ENCODE measurements at places on chromosomes 11 and 22.

DNA sequence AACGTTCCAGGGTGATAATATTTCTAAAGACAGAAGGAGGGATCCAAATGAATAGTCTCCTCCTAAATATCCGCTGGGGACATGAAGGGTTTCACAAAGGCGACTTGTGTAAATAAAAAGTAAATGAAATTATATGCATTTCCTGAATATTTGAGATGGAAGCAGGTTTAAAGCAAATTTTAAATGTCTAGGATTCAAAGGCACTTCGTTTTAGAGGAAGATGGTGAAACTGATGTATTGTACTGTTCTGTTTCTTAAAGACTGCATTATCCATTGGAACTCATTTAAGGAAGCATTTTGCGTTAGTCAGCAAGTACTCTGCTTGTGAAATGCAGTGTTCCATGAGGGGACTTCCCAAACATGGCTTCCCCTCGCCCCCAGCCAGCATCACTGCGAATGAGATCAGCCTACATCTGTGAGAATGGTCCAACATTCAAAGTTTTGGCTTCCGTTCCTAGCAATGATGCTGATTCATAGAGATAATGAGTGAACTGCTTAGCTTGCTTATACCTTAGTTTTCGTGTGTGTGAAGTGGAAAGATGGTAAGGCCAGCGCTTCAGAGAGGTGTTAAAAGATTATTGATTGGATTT lies 1.5 kb downstream of the RAB39A start:
- DNase-seq = no peak

- no peak for DNase-seq
Measured at GRCh38 chr22:40040927-40041326, 46.2 kb downstream of the FAM83F start.

DNA sequence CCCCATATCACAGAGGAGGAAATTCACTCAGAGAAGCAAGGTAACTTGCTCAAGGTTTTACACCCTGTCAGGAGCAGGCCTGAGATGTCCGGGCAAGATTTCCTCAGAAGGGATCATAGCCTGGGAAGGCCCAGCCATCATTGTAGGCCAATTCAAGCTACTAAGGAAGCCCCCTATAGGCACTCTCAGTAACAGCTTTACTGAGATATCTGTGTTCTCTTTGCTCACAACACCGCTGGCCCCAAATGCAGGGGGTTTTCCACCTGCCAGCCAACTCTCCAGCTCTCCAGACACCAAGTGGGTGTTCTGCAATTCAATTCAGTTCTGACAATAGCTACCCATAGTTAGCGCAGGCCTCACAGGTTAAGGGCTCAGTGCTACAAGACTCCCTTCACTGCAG lies 84.0 kb downstream of the SLC36A4 start:
- no peak for DNase-seq

DNA sequence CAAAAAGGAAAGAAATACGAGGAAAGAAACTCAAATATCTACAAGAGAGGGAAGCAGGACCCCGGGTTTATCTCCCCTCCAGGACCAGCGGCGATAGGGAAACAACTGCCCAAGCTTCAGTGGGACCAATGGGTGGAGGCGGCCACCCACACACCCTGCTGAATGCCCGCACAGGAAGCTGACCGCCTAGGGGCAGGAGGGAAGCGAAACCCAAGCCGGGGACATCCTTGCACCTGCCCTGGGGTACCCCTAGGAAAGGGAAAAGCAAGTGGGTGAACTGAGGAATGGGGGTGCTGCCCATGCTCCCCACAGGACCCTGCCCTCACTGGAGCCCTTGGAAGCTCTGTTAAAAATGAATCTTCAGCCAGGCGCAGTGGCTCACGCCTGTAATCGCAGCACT lies 27.6 kb upstream of the HMOX1 start:
- no peak for DNase-seq

DNA sequence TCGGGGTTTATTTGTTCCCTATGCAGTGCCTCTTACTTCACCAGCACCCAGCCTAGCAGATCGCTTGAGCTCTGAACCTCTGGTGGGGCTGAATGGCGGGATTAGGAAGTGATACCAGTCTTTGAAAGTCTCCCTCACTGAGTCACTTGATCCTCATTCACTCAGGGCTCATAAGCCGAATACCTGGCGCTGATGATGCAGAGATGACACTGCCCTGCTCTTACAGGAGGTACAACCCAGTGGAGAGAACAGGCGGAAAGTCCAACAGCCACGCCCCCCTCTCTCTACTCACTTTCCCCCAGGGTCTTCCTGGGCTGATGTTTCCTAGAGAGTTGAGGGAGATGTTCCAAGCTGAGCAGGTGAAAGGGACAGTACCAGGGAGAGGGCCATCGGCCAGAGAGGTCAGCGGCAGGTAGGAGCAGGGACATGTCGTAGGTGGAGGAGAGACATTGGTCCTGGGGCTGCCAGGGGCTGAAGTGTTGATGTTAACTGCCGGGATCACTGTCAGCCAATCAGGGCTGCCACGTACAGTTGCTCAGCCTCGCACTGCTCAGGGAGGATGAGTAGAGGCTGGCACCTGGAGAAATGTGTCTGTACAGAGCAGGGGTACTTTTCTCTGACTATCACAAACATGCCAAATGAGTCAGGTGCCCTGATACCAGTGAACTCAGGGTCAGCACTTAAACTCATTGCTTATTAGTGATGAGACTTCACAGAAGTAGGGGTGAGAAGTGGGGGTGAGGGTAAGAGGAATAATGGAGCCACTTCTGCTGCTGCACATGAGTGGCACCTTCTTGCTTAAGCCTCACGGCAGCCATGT lies 9.9 kb upstream of the APOBEC3A start:
- no peak for DNase-seq

DNA sequence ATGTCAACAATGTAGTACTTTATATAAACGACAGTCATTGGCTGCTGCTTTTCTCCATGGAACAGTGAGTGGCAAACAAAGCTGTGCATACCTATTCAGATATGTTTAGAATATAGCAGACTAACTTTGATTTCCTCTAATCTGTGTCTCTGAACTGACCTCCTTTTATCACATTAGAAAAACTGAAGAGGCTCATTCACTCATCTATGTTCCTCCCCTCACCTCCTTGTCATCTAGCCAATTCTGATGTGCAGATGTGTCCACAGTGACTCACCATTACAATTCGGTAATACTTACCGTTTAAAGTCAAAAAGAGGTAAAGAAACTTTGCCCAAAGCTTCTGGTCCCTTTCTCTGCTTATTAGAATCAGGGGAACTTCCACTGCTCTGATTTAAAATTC lies 51.5 kb upstream of the RPS13 start:
- DNase-seq = no peak

- no peak for DNase-seq
Measured at GRCh38 chr11:64870893-64871466, 7.4 kb downstream of the EHD1 start.

DNA sequence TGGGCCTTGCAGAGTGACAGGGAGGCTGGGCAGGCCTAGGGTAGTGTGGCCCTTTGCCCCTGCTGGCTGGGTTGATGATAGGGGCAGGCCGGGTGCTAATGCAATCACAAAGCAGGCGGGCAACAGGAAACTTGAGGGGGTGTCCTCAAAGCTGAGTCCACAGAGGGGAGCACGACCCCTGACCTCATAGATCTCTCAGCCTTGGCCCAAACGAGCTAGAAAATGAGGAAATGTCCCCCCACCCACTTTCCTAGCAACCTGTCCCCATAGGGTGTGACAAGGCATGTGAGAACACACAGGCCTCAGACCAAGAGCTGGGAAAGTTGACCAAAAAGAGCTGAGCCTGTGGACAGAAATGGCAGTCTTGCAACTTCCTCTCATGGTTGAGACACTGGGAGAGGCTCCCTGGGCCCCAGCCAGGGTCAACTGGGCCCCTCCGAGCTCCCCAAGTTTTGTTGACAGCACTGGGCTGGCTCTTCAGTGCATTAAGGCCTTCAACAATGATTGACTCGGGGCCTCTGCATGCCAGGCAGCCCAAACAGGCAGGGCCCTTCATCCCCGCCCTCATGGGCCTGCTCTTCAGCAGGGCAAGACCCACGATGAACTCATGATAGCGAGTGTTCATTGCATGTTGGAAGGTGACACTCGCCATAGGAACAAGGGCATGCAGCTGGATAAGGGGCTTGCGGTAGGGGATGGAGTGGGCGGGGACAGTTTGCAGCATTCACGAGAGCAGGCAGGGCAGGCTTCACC lies 9.8 kb upstream of the SPI1 start:
- DNase-seq = peak; percentile 23

GRCh38 chr11:117884994-117885393 lies 8.5 kb upstream of the FXYD6 start:
- no peak for DNase-seq

DNA sequence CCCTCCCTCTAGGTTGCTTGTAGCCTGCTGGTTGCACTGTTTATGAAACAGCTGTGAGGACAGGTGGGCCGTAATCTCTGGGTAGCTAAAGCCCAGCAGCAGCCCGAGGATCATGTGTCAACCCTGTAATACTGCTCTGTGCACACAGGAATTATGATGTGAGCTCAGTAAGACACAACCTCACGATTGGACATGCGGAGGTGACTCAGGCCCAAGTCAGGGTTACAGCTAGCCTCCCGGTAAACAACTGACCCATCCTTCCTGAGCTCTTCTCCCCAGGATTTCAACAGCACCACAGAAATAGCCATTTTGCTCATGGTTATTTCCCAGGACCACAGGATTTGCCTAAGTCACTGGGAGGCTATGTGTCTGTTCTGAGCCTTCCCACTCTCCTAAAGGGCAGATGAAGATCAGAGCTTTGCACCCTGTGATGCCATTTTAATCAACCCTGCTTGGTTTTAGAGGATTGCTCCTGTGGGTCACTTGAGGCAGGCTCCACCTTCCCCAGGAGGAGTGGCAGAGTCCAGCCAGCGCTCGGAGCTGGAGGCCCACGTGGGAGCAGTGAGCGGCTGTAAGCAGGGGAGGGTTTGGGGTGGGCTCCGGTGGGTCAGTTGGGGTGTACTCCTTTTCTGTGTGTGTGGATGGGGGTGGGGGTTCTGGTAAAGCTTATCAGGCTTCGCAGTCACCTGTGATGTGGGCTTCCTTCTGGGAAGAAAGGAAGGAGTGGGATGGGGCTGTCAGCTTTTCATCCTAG lies at the start of gene AMPD3:
TSS of gene AMPD3 (plus strand) at position 387 of the 754 bp plus-strand sequence. CDS start 6,256 bp downstream, outside the sequence.
- no peak for DNase-seq

- DNase-seq = no peak
Measured at GRCh38 chr11:117519590-117519989, 191.9 kb downstream of the CEP164 start.

- DNase-seq = no peak
Measured at GRCh38 chr22:35316751-35317150, 17.1 kb downstream of the TOM1 start.

DNA sequence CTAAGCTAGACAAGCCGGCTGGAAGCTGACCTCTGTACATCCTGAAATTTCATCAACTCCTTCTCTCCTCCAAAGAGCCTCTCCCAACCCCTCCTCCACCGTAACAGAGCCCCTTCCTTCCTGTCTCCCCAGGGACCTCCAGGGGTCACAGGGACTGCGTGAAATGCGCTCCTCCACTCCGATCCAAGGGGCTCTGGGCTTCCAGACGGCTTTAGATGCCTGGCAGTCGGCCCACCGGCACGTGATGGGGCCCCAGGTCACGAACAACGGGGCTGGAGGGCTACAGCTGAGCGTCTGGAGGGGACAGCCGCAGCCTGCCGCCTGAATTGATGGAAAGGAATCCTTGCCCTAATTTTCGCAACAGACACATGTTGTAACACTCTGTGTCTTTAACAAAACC lies 264.1 kb downstream of the MN1 start:
- no peak for DNase-seq

DNA sequence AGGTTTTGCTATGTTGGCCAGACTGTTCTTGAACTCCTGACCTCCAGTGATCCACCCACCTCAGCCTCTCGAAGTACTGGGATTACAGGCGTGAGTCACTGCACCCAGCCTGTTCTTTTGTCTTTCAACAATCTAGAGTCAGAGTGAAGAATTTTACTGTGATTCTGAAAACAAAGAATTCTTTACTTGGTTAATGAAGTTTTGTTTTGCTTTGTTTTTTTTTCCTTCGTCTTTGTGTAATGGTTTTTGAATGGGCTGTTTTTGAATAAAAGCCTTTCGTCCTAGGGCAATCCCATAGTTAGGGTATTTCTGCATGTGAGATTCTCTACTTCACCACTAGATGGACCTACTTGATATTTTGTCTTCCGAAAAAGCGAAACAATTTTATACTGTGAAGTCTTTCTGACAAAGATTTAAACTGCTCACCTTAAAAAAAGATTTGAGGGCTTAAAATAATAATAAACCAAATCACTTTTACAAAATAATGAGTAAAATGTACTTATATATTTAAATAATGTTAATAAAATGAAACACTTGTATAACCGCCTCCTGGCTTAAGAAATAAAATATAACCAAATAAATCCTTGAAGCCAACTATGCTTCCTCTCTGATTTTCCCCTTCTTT lies 43.4 kb upstream of the SC5D start:
- DNase-seq = no peak

- no peak for DNase-seq
Measured at GRCh38 chr11:30483056-30483455, 103.1 kb downstream of the MPPED2 start.

- DNase-seq = no peak
Measured at GRCh38 chr22:40586781-40587180, 49.7 kb downstream of the MRTFA start.

GRCh38 chr11:117930668-117931330 lies 1.6 kb upstream of the TMPRSS13 start:
- no peak for DNase-seq

GRCh38 chr11:2708757-2709281 lies 9.0 kb upstream of the KCNQ1OT1 start:
- DNase-seq = no peak

- DNase-seq = no peak
Measured at GRCh38 chr11:31366795-31367194, 2.7 kb downstream of the DCDC1 start.

- DNase-seq = no peak
Measured at GRCh38 chr22:24697621-24698082, 76.9 kb downstream of the PIWIL3 start.

DNA sequence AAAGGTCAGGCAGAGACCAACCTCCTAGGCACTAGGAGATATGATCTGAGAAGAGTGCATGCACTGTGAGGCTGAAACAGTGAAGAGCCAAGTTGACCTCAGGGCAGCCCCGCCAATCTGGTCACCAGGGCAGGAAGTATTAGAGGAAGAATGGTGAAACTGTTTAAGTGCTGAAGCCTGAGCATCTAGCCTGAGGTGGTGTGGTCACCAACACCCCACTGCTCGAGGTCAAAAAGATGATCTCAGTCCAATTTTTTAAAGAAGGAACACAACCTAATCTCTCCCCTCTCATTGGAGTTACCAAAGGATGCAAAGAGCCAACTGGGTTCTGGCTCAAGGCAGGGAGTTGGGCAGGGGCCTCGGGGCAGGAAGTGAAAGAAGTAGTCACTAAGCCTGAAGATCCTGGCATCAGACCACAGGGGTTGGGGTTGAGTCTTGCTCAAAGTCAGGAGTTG lies 4.0 kb downstream of the APBB1 start:
- DNase-seq = peak; percentile 27

- no peak for DNase-seq
Measured at GRCh38 chr22:35274154-35274871, 17.0 kb downstream of the HMGXB4 start.

DNA sequence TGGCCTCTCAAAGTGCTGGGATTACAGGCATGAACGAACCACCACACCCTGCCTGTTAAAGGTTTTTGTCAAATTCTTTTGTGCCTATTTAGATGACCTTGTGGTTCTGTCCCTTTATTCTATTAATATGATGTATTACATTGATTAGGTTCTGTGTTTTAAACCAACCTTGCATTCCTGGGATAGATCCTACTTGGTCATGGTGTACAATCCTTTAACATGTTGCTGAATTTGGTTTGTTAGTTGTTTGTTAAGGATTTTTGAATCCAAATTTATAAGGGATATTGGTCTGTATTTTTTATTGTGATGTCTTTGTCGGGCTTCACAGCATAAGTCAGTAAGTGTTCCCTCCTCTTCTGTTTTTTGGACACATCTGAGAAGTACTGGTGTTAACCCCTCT lies 29.0 kb upstream of the CLDN5 start:
- DNase-seq = no peak

Measured in SIG-M5 (cell line).